Right renal pelvis (tissue), 4 donors: ENCODE measurements at places on chromosomes 16 and 17.

- DNase-seq: no peak
These were observed 2.5 kb downstream of the RNF166 start for GRCh38 chr16:88703486-88704309.

- DNase-seq: no peak
These were observed 62.8 kb downstream of the RABEP1 start for GRCh38 chr17:5344914-5345313.

DNA sequence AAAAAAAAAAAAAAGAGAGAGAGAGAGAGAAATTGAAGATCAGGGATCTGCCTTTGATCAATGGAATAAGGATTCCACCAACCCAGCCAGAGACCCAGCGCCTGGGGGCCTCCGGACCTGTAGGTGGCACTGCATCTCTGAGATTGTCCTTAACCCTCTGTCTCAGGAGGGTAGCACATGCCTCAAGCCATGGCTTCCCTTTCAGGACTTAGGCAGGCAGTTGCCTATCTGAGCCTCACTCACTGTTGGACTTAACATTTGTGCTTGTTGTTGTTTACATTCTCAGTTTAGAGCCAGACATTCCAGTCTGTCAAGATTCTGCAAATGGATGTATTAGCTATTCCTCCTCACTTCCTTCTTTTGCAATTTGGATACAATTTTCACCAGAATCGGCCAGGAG lies 5.1 kb upstream of the SCNN1B start:
- DNase-seq: no peak

GRCh38 chr16:23407436-23408127 lies 45.4 kb downstream of the COG7 start:
- no peak for DNase-seq

- DNase-seq: no peak
These were observed 163.7 kb downstream of the WSCD1 start for GRCh38 chr17:6233856-6234255.

DNA sequence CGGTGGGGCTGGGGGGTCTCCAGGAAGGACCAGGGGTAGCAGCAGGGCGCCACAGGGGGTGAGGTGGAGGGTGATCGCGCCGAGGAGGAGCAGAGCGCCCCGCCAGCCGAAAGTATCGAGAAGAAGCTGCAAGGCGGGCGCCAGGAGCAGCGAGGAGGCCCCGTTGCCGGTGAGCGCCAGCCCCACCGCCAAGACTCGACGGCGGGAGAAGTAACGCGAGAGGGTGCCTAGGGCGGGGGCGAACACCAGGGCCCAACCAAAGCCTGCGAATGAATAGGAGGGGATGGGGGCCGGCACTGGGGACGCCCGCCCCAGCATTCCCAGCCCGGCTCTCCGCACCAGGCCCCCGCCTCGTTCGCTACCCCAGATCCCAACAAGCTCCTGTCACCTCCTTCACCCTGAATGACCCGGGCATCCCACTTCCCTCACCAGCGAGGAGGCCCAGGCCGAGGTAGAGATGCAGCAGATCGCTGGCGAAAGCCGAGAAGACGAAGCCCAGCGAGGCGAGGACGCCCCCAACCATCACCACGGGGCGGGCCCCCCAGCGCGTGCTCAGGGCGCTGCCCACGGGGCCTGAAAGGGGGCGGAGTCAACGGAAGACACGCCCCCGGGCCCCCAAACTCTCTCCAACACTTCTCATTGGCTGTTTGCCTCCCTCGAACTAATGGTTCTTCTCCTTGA lies 1.3 kb downstream of the SLC16A11 start:
- DNase-seq: no peak

- no peak for DNase-seq
These were observed 26.9 kb upstream of the TIMP2 start for GRCh38 chr17:78951967-78952551.

DNA sequence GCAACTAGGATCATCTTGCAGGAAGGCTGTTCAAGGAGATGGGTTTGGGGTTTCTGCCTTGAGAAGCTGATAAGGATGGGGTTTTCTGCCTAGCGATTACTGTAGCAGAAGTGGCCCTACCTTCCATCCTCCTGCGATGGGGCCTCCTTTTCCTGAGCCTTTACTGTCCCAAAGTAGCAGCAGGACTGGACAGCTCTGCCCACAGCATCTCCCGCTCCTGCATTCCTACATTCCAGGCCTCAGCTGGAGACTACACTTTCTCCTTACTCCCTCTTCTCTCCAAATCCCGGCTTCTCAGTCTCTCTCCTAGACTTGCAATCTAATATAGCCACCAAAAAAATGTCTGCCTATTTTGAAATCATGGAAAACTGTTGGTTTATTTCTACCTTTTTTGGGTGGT lies 355.4 kb downstream of the CA10 start:
- DNase-seq: no peak
